ENCODE measurements at places on chromosomes 3 and 15. TPM values are rescaled to one million over a fixed set of nuclear protein-coding genes. Genes with fewer than 3 reads are reported as not detected.

DNA sequence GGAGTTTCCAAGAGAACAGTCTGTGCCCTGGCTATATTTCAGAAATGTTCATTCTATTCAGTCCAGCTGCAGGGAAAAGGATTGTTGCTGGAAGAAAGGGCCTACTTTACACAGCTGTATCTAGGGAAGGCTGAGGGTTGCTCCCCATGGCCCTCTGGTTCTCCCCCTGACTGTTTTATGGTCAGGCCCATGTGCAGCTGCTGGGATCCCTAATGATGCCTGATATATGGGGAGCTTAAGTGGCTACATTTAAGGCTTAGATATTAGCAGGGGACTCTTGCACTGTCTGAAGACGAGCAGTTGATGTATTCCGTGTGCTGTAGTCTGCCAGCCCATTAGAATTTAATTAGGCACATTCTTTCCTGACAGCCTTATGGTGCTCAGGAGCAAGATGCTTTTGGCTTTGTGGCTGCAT is 72.0 kb downstream of the FAM43A start:
- DNase-seq: no peak

GRCh38 chr3:69628951-69629350 is 110.3 kb upstream of the MITF start:
- DNase-seq: no peak

GRCh38 chr3:116749388-116749787 is 39.8 kb downstream of the TUSC7 start:
- no peak for DNase-seq

Gene RYR3
- 3.8 TPM for total RNA-seq

Gene KATNBL1
- total RNA-seq: 79.3 TPM

- no peak for DNase-seq
These were observed 29.3 kb downstream of the AVEN start for GRCh38 chr15:34009656-34010055.

DNA sequence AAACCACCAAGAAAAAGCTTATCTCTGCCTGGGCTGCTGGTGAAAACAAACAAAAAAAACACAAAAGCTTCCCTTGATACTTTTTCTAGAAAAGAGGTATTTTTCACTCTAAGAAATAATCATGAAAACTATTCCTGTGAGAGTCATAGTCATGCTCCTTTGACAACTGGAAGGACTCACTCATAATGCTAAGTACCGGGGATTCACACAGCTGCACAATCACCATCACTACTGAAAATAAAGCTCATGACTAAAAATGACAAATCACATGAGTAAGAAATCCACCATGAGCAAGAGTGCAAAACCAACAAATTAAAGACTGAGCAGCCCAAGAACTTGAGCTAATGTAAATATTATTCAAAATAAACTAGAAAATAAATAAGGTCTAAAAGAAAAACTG is 10.6 kb upstream of the POU1F1 start:
- DNase-seq: no peak

DNA sequence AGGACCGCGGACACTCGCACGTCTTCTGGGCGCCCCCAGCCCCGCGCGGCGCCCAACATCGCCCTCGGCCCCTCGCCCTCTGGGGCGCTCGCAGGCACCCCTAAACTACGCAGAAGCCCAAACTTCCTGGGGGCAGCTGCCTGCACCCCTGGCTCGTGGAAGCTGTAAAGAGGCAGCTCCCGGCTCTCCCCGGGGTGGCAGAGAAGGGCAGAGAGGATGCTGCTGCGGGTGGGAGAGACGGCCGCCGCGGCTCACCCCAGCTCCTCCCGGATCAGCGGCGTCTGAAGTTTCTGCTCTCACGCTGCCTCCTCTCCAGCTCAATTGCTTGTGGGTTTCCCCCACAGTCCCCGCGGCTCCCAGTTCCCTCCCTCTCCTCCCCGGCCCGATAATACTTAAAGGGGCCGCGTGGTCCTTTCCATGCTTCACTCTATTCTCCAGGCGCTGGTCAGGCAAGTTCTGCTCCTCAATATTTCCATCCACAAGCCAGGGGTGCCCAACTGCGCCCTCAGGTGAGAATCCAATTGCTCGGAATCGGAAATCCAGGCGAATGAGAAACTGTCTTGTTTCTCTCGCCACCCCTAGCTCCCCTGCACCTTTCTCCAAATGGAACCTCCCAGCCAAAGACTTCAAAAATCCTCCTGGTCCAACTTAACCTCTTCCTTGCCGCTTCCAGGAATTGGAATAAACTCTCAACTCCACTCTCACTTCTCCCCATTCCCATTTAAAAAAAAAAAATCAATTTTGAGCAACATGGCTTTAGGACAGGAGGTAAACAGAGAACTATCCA is 748.5 kb downstream of the ROBO1 start:
- DNase-seq: peak; percentile 78

GRCh38 chr3:88132894-88133293 is 16.9 kb upstream of the C3orf38 start:
- DNase-seq: no peak

- peak; percentile 50 for DNase-seq
These were observed 11.7 kb downstream of the ABCC5 start for GRCh38 chr3:184005941-184006507.

- DNase-seq: no peak
These were observed 179.8 kb downstream of the ZPLD1 start for GRCh38 chr3:102614585-102614984.

DNA sequence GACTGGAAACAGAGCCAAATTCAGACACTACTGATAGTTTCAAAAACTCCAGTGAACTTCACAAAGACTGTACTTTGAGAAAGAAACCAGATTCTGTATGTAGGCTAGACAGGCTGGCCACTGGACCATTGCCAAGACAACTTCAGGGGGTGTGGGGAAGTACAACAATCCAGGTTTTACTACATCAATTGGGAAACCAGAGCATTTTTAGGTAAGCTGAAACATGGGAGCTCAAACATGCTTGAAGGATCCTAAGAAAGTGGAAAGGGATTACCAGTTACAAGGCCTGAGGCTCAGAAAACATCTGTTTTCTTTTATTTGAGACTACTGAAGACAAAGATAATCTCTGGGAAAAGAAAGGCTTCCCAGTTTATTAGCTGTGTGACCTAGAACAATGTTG is 26.9 kb upstream of the ZNF280D start:
- DNase-seq: peak; percentile 56

Gene BTBD1
- 33.4 TPM for total RNA-seq

Gene CRYBG3
- 5.7 TPM for total RNA-seq

GRCh38 chr3:30810625-30811024 is 83.8 kb downstream of the GADL1 start:
- no peak for DNase-seq

DNA sequence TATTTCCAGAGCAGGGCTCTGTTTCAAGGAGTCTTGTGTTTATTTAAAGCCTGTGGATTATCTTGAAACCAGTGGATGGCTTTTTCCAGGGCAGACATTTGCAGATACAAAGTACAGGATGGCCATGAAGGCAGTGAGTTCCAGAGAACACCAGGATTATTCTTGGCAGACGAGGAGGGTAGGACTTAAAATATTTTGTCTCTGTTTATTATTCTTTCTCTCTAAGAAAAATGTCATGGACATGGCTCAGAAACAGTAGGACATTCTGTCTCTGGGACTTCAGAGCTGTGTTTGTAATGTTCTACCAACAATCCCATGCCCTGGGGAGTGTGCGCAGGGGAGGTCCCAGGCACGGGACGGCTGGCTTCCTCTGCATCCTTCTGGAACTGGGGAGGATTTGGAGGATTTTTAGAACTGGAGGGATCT is 125.9 kb downstream of the ATP10A start:
- DNase-seq: no peak

Gene C2CD4A
- not detected for total RNA-seq

- DNase-seq: no peak
These were observed 142.3 kb upstream of the WNT5A start for GRCh38 chr3:55629432-55629831.

GRCh38 chr3:33119891-33120290 is 6.1 kb downstream of the CRTAP start:
- no peak for DNase-seq

- no peak for DNase-seq
These were observed 151.2 kb downstream of the MYRIP start for GRCh38 chr3:39960515-39961191.

Gene EIF4E3
- total RNA-seq: 9.9 TPM

Gene GLDN
- 0.49 TPM for total RNA-seq

- DNase-seq: no peak
These were observed 13.3 kb upstream of the PAQR9 start for GRCh38 chr3:142976621-142977398.

Gene PLSCR5
- not detected for total RNA-seq

GRCh38 chr3:73582535-73582934 is 42.2 kb downstream of the PDZRN3 start:
- no peak for DNase-seq

Gene USP13
- 10.6 TPM for total RNA-seq

Gene FAIM
- 14.7 TPM for total RNA-seq

GRCh38 chr15:50828610-50829206 is 63.2 kb upstream of the SPPL2A start:
- DNase-seq: no peak

Gene RNU6-1
- not detected for total RNA-seq

- DNase-seq: no peak
These were observed 399.6 kb upstream of the TBL1XR1 start for GRCh38 chr3:177596816-177597271.

GRCh38 chr3:62723914-62724217 is 151.3 kb downstream of the CADPS start:
- no peak for DNase-seq

Gene ZNF660
- total RNA-seq: 18.7 TPM

Gene ALDH1L1
- 1.2 TPM for total RNA-seq

DNA sequence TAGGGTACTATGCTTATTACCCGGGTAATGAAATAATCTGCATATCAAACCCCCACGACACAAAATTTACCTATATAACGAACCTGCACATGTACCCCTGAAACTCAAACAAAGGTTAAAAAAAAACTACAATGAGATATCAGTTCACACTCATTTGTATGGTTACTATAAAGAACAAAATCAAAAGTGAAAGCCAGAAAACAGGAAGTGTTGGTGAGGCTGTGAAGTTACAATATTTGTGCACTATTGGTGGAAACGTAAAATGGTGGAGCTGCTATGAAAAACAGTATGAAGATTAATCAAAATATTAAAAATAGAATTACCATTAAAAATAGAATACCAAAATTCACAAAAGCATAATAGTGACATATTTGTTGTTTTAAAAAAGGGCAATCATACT is 128.9 kb downstream of the ZIC1 start:
- no peak for DNase-seq

DNA sequence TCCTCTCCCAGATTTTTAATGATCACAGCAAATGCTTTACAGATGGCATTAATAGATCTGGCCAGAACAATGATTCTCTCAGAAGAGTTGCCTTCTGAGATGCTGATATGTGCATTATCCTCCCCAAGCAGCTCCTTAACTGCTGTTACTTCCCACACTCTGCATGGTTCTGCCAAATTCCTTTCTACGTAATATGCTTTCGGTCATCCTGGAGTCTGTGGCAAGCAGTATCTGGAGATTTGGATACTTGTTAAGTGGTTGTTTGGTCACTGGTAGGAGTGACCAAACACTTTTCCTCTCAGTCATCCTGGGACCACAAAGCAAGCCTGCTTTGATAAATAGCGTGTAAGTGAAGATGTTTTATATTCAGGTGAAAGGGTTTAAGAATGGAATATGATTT is 71.1 kb upstream of the CCNL1 start:
- DNase-seq: no peak

DNA sequence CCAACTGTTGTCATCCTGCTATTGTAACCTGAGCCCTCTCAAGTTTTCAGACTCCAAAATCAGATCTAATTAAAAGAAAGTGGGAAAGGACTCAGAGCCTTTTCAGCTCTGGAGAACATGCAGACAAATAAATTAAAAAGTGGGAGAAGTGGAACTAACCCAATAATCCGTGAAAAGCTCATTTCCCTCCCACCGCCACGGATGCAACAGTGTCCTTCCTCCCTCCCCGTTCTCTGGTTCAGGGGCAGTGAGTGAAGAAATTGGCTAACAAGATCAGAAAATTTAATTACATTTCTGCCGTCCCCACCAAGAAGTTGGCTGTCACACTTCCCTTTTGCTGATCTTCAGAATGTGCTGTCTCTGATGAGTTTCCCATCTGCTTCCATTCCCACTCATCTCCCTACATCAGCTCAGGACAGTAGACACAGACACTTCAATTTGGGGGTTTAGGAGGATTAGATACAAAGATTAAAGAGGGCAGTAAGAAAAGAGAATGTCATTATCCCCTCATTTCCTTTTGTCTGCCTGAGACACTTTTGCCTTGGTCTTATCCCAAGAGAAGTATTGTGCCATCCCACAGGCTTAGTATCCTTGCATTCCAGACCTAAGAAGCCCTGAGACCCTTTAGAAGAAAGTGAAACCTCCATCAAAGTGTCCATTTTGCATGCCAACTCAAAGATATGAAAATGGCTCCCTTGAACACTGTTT is 335.7 kb upstream of the PPP2R3A start:
- DNase-seq: no peak

GRCh38 chr3:133930341-133930933 is 34.8 kb upstream of the RAB6B start:
- DNase-seq: no peak

Gene LRRN1
- total RNA-seq: 59.1 TPM

DNA sequence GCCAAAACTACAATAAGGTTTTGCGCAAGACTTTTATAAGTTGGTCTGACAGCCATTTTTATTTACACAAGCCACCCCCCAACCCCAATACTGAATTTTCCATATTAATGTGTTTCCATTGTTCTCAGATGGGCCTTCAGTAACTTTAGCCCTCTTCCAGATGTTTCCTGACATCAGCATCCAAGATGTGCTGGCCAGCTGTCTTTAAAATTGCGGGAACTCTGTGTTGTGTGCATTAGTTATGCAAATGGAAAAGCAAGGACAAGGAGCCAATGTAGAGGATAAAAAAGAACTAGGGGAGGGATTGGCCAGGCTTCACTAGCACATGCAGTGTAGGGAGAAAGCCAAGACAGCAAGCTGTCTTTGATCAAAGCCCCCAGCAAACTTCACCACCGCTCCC is 45.4 kb downstream of the COMMD2 start:
- DNase-seq: no peak

DNA sequence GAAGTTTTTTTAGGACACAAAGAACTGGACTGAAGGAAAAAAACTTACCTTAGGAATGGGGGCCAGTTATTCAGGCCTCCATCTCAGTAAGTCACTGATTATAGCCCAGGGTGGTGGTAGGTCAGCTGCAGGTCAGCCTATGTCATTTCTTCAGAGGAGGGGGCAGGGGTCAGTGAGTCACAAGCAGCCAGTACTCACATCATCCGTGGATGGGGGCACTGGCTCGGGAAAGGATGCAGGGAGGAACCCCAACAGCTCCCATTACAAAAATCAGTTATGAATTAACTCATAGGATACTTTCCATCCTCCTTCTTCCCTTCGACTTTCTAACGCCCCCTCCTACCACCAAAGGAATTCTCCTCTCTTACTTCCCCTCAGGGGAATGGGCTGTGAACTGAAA is 578.3 kb downstream of the PDCD6IP start:
- DNase-seq: no peak

Gene CD86
- total RNA-seq: 0.33 TPM

- no peak for DNase-seq
These were observed 82.2 kb upstream of the WDR72 start for GRCh38 chr15:53841651-53842050.

Gene UACA
- total RNA-seq: 70.3 TPM

Data from mesothelial cell of epicardium (in vitro differentiated cells).